Hypothalamus (tissue), 51 donors: ENCODE measurements at places on chromosomes 12 and 14.

DNA sequence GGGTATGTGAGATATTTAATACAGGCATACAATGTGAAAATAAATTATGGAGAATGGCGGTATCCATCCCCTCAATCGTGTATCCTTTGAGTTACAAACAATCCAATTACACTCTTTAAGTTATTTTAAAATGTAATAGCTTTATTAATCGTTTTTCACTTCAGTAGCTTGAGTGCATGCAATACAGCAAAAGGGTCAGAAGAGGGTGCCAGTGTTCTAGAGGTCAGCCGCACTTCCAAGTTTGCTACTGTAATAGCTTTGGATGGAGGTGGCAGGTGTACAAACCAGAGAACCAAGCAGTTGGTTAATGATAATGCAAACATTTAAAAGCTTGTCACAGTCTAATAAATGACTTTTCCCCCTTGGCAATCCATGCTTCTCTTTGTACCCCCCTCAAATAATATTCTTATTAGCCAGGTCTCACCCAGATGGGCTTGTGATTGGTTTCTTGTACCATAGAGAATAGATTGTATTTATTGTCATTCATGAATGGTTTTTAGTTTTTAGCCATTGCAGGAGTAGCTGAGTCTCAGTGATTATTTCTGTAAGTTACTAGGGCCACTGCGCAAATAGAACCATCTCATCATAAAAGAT is 127.0 kb downstream of the ERC1 start:
- DNase-seq, result peak; percentile 24

- no peak for DNase-seq
These were observed 148.1 kb downstream of the SUDS3 start for GRCh38 chr12:118524446-118524845.

- DNase-seq, result no peak
These were observed 519.9 kb downstream of the C12orf50 start for GRCh38 chr12:87509237-87509820.

DNA sequence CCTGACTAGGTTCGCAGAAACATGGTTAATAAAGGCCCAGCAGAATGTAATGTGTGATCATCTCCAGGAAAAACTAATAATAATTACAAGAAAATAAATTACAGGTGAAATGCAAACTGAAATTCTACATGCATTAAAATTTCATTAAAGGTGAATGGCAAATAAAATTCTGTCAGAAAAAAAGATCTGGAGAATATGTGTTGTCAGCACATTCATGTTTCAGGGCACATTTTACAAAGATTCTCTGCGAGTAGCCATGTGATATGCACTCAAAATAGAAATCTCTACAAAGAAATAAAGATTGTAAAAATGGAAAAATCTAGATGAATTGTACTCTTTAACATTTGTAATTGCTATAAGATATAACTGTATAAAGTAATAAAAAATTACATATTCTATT is 765.2 kb downstream of the TMEM121 start:
- no peak for DNase-seq

DNA sequence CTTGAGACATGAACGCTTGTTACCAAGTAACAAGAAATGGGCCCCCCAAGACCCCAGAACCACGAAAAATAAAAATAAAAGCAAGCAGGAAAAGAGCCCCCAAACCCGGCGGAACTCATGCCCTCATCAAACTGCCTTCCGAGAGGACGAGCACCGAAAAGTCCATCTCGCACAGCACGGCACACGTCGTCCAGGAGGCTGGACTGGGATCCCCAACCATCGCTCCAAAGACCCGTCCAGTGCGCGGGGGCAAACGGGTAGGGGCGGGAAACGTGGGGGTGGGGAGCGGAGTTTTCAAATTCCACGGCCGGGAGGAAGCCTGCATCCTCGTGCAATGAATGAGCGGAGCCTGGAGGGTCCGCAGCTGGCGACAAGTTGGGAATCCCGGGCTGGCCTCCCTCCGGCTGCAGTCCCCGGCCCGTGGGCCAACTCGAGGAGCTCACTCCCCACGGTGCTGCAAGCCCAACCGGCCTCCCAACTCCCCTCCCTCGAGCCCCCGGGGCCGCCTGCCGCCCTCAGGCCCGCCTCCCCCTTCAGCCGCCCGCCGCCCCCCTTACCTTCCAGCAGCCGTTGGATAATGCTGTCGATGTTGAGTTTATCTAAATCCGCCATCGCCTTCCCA is 484 bp downstream of the PPP1CC start:
- DNase-seq, result no peak

GRCh38 chr14:50774542-50775267 is 56.3 kb downstream of the NIN start:
- DNase-seq, result no peak

GRCh38 chr14:45287610-45288009 is 34.6 kb upstream of the MIS18BP1 start:
- DNase-seq, result no peak

GRCh38 chr14:23626946-23627345 is 9.2 kb upstream of the DHRS2 start:
- no peak for DNase-seq

DNA sequence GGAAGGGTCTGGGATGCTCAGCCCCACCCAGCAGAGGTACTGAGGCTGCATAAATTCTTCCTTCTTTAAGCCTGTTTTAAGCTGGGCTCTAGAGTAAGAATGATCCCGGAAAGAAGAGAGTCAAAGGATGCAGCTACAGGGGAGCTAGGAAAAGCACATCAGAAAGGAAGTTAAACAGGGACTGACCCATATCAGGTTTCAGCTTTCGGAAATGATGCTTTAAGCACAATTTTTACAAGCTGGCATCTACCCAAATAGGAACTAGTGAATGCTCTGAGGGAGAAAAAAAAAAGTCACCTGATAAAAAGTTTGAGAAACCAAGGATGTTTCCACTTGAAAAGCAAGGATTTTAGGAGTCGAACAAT is 22.0 kb downstream of the TSPAN8 start:
- DNase-seq, result no peak

GRCh38 chr12:12398026-12398859 is 41.4 kb downstream of the BORCS5 start:
- DNase-seq, result no peak

DNA sequence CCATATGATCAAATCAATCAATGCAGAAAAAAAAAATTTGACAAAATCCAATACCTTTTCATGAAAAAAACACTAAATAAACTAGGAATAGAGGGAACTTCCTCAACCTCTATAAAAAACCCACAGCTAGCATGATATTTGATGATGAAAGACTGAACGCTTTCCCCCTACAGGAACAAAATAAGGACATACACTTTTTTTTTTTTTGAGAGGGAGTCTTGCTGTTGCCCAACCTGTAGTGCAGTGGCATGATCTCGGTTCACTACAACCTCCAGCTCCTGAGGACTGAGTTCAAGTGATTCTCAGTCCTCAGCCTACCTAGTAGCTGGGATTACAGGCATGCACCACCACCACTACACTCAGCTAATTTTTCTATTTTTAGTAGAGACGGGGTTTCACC is 17.9 kb upstream of the CAMKK2 start:
- no peak for DNase-seq

- no peak for DNase-seq
These were observed 8.9 kb downstream of the IKZF4 start for GRCh38 chr12:56029666-56030293.

DNA sequence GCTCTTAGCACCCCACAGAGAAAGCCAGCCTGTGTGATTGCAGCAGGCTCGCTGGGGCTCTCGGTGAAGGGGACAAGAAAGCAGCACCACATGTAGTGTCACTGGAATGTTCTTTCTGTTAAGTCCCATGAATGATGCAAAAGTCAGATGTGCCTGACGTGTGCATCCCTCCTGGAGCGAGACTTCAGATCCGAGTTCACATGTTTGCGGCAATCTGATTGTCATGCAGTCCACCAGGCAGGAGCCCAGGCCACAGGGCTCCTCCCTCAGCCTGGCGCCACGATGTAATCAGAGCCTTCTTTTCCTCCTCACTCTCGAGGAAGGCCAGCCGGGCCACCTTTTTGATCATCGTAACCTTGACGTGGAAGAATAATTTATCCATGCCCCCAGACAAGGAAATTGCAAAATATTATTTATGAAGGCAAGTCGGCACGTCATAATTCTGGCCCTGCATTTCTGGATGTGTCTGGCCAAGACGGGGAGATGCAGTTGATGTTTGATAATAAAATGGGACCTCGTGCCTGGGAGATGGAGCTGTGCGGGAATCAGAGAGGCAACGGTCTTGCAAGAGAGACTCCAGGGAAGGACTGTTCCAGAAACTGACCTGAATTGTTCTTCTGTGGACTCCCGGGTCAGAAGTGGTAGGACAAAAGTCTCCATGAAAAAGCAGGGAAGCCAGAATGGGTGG is 214.6 kb downstream of the PHETA1 start:
- no peak for DNase-seq

DNA sequence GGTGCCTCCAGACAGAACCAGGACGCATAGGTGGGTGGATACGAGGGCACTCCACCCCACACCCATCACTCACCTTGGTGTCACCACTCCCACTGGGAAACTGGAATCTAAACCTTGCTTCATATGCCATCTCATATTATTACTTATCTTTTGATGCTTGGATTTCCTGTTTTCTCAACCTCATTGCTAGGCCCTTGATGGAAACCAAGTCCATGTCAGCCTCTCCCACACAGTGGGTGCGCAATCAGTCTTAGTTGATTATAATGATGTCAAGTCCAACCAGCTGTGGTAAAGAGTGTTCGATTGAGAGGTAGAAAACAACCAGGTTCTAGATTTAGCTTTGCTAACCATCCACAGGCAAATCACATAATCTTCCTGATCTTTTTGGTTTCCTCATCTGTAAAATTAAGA is 584 bp upstream of the DDHD1 start:
- no peak for DNase-seq

DNA sequence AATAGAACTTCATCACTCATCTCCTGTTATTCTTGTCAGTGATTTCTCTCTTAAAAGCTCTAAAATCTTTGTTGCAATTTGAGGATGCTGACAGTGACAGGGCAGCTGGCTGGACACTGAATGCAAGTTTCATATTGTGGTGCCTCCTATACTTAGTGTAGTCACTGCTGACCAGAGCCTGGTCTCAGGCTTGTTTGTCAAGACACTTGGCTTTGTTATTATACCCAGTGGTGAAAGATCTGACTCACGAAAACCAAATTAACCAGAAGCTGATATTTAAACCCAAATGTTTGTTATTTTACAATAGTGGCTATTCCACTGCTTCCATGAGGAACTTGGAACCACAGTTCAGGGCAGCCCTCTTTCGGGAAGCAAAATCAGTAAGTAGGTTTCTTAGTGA is 42.8 kb downstream of the RPGRIP1 start:
- DNase-seq, result no peak

DNA sequence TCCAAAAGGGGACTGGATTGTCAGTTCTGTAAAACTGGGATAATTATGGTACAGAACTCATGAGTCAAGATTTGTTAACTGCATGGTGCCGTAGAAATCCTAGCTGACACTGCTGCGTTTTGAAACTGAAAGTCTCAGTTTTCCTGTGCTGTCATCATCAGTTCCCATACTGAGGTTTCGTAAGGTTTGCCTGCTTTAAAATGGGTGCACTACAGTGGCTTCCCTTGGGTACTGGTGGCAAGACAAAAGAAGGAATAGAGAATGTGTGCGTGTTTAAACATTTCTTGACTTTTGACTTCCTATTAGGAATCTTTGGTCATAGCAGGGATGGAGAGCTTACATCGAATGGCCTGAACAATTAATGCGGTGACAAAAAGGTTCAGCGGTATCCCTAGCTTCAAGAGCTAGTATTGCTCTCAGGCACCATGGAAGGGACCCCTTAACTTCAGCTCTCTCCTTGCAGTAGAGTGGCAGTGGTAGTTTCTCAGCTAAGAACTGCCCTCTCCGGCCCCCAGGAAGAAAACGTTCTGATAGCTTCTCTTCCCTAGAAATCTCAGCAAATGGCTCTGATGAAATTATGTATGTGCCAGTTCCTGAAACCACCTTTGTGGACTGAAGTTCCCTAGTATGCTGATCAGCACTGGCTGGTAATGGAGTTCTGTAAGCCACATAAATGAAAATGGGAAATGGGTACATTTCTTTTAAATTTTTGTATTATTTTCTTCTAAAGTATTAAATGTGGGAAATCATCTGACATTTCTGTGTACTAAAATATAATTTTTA is 28.9 kb downstream of the ANO6 start:
- DNase-seq, result no peak

DNA sequence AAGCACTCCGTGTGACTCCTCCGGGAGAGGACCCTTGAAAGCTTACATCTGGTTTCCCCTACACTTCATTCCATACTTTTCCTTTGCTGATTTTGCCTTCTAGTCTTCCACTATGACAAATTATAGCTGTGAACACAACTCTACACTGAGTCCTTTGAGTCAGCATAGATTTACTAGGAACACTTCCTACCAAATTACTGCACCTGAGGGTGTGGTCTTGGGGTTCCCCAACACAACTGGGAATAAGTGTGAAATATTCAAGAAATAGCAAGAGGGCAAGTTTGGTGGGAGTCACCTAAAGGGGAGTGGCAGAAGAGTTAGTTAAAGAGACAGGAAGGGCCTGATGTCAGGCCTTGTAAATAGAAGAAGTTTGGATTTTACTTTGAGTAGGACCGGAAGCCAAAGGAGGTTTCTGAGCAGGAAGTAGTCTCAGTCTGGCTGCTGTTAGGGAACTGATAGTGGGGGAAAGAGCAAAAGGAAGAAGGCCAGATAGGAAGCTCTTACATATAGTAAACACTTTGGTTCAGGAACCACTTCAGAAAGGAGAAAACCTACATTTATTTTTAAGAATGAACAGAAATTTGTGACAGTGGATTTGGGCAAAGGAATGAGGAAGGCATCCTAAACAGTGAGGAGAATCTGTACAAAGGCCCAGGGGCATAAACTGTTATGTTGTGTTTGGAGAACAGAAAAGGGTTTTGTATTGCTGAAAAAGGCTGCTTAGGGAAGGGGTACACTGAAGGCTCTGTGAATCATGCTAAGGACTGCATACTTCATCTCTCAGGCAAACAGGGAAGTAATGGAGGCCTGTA is 14.2 kb downstream of the SEL1L start:
- DNase-seq, result no peak

- DNase-seq, result no peak
These were observed 4.1 kb upstream of the CCER1 start for GRCh38 chr12:90959032-90959431.

- DNase-seq, result no peak
These were observed 11.9 kb upstream of the SERPINA4 start for GRCh38 chr14:94548999-94549985.

DNA sequence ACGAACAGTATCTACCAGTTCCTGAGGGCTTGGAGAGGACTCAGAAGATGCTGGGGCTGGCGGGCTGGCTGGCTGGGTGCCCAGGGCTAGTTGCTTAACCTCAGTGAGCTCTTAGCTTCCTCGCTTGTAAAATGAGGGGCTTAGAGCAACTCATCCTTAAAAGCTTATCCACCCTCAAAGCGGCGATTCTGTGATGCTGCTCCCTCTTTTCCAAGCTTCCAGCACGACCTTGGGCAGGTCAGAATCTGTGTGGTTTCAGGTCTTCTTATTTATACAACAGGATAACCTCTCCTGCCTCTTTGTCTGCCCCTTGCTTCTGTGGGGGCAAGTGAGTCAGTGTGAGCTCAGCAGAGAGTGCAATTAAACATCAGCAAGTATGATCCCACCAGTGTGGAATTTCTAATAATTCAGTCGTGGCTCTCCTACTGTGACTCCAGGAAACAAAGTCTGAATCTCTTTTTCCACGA is 281.8 kb downstream of the KSR2 start:
- DNase-seq, result no peak
